CD4-positive, alpha-beta memory T cell (primary cell): ENCODE measurements at places on chromosomes 6 and 20.

GRCh38 chr6:20427856-20428255 lies 26.2 kb downstream of the E2F3 start:
- DNase-seq = no peak

GRCh38 chr20:49424536-49424935 lies 57.9 kb downstream of the KCNB1 start:
- no peak for DNase-seq

- no peak for DNase-seq
Measured at GRCh38 chr20:36060676-36061075, 92.3 kb downstream of the CNBD2 start.

- no peak for DNase-seq
Measured at GRCh38 chr6:170202416-170203135, 88.3 kb downstream of the DLL1 start.

GRCh38 chr6:98323605-98324004 lies 510.8 kb upstream of the POU3F2 start:
- no peak for DNase-seq

GRCh38 chr20:61252601-61253263 lies 671 bp downstream of the CDH4 start:
- DNase-seq = no peak

DNA sequence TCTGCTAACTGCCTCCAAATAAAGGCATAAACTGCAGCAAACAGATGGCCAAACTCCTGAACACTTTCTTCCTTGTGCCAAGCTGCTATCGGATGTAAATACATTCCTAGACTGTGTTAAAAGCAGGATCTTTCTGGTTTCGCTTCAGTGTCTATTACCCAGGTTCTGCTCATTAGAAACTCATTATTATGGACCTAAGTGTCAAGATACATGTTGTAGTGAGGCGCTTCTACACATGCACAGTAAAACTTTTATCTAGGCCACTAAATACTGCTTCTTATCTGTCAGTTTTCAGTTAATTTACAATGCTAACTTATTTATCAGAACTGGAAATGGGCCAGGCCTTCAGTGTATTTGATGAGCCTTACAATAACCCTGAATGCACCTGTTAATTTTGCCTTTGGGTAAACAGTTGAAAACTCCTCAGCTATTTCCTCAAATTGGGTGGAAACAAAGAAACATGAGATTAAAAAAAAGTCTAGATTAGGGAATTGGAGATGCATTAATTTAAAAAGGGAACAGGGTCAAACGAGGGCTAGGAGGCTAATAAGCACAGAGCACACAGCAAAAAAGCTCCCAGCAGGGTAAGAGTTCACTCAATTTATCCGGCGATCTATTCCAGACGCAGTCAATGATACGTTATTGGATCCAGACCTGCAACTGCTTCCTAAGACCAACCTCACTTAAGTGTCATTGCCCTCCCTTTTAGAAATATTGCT lies 240.6 kb downstream of the FOXC1 start:
- DNase-seq = no peak

DNA sequence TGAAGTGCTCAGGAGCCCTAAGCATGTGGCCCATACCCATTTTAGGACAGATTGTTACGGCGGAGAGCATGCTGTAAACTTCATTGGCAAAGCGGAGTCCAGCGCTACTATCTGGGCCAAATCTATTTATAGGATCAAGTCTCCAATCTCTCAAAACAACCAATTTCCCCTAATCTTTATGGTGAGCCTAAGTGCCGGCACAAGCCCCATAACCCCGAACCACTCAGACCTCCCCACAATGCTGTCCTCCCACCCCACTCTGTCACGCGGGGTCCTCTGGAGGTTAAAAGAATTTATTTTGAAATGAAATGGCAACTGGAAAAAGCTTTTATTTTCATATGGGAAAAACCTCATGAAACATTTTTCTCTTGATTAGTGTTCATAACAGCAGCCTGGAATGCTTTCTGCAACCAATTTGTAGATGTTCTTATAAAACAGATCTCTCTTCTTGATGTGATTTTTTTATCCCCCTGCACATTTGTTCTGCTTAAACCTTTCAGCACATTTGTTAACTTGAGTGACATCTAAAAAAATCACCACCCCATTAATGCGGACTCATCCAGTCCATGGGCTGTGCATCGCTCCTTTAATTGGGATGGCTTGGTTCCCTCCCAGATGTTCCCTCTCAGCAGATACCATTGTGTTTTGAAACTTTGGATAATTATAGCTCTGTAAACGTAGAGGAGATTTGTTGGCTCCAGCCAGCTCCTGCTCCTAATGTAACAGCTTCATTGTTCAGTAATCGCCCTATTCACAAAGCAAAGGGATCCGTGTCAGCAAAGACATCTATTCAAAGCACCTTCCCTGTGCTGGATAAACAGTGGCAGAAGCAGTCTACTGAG lies 323.6 kb downstream of the CD83 start:
- no peak for DNase-seq

DNA sequence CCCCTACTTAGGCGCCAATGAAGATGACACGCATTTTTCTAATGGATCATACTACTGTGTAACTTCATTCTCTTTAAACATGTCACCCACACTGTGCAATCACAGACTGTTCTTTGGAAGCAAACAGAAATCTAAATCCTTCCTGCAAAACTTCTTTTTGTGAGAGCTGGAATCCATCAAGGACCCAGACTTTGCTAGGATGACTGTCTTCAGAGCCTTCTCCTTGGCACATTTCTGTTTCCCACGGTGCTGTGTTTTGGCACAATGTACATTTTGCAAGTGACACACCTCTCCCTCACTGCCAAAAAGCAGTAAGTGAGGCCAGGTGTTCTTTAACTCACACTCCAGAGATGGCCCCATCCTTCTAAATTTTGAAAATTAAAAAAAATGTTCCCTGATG lies 21.7 kb upstream of the TAGAP start:
- DNase-seq = no peak

DNA sequence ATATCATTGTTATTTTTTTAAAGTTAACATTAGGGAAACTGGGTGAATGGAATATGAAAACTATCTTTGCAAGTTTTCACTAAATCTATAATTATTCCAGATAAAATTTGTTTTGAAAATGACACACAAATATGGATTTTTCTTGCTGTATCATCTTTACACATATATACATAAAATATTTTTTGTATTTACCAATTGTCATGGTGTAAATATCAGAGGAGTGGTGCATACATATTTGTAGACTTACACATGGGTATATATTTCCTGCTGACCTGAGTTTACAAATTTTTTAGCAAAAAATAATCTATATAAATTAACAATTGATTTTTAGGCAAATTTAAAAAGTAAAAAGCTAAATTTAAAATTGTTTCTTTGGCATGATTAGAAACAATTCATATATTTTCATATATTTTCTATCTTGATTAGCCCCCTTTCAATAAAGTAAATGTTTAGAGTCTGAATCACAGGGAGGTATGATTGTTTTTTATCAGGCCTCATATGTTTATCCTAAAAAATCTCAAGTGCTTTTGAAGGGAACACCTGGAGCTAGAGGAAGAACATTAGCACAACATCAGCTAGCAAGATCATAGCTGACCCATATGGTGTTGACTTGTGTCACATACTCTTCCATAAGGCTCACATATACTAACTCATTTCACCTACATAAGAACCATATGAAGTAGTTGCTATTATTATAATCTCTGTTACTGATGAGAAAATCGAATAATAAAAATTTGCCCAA lies 671.8 kb upstream of the GJE1 start:
- no peak for DNase-seq

DNA sequence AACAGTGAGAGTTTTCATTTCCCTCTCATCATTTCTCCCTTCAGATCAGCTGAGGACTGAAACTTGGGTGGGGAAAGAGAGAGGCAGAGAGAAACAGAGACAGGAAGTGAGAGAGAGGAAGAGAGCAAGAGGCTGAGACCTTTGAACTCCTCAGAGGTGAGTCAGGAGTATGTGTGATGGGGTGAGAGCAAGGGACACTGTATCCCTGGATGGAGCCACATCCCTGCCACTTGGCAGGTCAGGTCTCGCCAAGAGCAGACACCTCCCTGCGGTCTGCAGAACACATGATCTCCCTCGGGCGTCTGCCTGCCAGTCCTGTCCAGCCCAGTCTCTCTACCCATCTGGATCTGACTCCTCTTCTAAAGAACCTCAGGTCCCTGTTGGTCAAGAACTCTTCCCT lies 62.7 kb upstream of the SYNDIG1 start:
- no peak for DNase-seq

DNA sequence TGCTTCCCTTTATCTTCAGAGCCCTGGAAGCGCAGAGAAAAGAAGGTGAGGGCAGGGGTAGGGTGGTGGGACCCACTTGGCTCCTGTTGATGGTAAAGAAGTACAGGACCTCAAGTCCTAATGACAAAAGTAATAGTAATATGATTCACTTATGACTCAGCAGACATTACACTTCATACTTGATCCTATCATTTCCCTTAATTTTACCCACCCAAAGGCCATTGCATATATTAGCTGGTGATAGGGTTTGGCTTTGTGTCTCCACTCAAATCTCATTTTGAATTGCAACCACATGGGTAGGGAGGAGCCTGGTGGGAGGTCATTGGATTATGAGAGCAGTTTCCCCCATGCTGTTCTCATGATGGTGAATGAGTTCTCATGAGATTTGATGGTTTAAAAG lies 880.7 kb downstream of the KIF16B start:
- DNase-seq = no peak

DNA sequence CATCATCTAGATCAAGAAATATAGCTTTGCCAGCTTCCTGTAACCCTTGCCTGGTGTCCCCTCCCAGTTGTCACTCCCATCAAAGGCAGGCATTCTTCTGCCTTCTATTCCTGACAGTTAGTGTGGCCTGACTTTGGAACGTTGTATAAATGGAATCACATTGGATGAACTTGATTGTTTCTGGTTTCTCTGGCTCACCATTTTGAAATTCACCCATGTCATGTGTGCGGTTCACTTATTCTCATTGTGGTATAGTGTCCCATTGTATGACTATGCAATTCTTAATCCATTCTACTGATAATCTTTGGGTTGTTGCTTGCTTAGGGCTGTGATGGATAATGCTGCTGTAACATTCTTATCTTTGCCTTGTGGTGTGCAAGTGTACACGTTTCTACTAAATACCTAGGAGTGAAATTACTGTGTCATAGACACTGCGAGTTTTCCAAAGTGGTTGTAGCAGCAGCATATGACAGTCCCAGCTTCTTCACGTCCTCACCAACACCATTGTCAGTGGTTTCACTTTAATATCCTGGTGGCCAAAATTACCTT lies 73.2 kb downstream of the VEGFA start:
- DNase-seq = no peak

DNA sequence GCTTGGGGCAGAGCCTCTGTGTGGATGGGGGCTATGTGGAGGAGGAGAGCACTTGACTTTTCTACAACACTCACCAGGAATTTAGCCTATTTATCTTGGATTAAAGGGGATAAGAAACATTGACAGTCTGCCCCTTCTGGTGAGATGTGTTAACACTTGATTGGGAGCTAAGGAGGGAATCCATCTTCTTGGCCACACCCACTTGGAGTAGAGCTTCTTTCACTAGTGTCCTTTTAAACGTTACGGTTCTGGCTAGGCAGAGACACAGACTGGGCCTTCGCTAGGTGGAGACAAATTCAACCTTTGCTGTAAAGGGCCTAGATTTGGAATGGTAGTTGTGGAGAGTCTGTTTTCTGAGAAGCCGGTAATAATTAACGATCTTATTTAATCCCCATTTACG lies 15.5 kb upstream of the TPBG start:
- no peak for DNase-seq

DNA sequence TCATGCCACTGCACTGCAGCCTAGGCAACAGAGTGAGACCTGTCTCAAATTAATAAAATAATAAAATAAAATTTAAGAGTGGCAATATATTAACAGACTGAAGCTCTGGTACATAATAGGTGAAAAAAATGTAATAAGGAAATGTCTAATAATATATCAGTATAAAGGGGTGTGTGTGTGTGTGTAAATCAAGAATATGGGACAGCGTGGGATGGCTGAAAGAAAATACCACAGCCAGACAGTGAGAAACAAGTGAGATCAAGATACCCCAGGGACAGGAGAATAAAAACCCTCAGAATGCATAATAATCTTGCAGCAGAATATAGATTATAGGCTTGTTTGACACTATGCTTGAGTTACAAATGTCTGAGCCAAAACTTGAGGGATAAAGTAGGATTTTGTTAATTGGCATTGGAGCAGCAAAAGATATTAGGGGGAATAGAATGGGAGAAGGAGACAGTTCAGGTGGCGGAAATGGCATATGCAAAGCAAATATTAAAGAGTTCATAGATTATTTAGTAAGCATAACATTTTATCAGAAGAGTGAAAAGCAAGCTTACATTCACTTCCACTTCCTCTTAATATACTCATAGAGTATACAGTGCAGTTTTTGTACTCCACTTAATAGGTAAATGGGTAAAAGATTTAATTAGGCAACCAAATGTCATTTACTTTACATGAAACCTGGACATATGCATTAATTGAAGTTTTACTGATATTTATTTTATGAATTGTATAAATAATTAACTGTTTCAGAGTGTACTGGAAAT lies 398.5 kb upstream of the GJE1 start:
- DNase-seq = no peak

DNA sequence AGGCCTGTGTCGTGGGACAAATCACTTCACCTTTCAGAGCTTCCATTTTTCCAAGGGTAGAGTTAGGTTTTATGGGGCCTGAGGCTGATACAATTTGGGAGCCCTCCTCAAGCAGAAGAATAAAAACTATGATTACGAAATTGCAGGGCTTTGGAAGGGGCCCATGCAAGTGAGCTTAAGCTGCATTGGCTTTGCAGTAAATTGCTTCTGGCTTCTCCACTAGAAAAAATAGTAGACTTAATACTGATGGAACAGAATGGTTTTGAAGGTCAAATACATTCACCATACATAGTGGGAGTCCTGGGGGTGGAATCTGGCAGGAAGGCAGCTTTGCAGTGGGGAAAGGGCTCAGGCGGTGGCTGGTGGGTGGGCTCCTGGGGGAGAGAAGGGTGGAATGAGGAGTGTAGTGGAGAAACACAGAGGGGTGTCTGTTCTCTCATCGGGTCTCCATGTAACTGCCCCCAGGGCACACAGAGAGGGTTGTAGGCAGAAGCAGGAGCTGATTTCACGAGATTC lies 55.9 kb upstream of the RNF24 start:
- no peak for DNase-seq

- DNase-seq = no peak
Measured at GRCh38 chr6:18427296-18427695, 40.1 kb downstream of the RNF144B start.

DNA sequence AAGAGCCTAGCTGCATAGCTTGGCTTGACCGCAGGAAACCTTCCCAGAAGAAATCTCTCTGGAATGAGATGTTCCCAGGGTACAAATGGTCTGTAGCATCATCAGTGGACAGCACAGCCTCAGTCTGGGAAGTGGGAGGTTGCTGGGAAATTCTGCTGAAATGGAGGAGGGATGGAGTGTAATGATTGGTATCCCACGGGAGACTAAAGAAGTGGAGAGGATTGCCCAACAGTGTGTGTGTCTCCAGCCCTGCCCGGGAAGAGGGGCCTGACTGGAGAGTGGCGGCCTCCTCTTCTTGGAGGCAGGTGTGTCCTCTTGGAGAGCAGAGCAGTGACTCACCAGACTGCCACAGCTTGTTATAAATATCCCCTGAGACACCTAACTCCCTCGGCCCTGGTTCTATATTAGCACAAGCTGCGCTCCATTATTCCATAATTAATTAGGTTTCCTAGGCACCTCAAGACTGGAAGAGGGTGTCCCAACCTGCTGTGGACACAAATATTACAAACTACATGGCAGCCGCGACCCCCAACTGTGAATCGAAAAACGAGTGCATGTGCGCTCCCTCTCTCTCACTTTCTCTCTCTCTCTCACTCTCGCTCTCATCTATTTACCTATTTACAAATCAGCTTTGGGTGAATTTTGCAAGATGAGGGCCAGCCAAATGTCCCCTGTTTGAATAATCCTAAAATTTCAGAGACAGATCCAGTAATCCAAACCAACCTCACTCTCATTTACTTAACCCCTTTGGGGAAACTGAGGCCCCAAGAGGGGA lies 68.8 kb downstream of the FGD2 start:
- DNase-seq = no peak
